Stomach (tissue), 19 donors: ENCODE measurements at places on chromosomes 4 and X. TPM values are rescaled to one million over a fixed set of nuclear protein-coding genes. Genes with fewer than 3 reads are reported as not detected.

APBB2 gene
- total RNA-seq = 55.4 TPM

DNA sequence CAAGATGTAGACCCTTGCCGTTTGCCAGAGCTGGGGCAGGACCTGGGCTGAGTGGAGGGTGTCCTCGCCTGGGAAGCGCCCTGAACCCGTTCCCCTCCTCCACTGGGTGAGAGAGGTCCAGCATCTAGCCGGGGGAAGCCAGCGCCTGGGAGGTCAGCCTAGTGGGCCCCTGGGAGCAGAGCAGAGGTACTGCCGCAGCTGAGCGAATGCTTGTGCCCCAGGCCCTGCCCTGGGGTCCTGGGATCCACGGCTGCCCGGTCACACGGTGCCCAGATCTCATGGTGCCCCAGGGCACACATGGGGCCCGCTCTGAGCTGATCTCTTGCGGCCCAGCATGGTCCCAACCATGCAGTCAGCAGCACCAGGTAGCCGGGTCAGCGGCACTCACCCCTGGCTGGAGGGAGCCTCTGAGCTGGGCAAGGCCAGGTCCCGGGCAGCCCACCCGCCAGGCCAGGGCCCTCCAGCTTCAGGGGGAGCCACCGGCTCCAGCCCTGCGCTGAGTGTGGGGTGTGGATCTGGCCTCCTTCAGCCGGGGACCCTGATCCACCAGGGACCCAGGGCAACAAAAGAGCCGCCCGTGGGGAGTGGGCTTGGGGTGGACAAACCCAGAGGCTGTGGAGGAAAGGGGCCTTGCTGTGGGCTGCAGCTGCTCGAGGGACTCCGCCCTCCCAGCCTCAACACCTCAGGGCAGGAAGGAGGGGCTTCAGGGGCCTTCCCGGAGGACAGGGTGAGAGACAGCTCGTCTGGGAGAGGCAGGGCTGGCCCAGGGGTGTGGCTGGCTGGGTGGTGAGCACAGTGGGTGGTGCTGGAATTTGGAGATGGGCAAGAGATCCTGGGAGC is 4.1 kb upstream of the CPLX1 start:
- H3K36me3 ChIP-seq = no peaks in the 10 kb centered on the region
- no peak for DNase-seq
- peaks cover 36% of the 10 kb centered on the region for H3K27me3 ChIP-seq

- no peak overlapping the region for H3K4me3 ChIP-seq
Measured at GRCh38 chr4:122481766-122482405, 25.4 kb upstream of the IL2 start.

- H3K36me3 ChIP-seq = peaks cover 28% of the 10 kb centered on the region
- DNase-seq = no peak
- no peaks in the 10 kb centered on the region for H3K27me3 ChIP-seq
Measured at GRCh38 chr4:7803371-7803770, 136.3 kb downstream of the AFAP1 start.

DNA sequence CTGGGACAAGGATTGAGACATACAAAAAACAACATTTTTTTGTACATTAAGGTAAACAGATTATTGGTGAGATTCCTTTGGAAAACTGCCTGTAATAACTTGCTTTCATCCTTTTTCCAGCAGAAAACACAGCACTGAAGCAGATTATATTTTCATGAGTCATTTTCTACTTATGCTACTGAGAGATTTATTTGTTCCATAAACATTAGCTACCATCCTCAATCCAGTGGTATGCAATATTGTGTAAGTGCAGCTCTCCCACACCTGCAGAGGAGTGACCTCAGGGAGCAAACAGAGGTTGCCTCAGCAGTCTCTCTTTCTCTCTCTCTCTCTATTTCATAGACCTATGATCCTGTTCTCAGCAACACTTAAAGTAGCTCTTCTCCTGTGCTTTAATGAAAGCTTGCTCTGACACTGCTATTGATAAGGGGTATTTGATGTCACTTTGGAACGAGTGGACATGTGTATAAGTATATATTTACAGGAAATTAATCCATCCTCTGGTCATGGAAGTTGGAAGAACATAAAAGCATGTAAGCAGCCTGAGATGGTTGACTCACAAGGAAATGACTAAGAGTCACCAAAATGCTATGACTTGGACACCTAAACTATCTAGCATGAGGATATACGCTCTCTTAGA is 163.7 kb upstream of the SPANXC start:
- no peaks in the 10 kb centered on the region for H3K4me1 ChIP-seq
- no peak overlapping the region for H3K4me3 ChIP-seq
- H3K27ac ChIP-seq = no peak overlapping the region
- H3K36me3 ChIP-seq = no peaks in the 10 kb centered on the region
- no peak for DNase-seq

GRCh38 chr4:29081234-29081955 is 1638.8 kb upstream of the PCDH7 start:
- DNase-seq = peak; percentile 14
- no peaks in the 10 kb centered on the region for H3K36me3 ChIP-seq
- H3K4me1 ChIP-seq = no peaks in the 10 kb centered on the region
- H3K27me3 ChIP-seq = no peaks in the 10 kb centered on the region
- H3K27ac ChIP-seq = no peak overlapping the region

DNA sequence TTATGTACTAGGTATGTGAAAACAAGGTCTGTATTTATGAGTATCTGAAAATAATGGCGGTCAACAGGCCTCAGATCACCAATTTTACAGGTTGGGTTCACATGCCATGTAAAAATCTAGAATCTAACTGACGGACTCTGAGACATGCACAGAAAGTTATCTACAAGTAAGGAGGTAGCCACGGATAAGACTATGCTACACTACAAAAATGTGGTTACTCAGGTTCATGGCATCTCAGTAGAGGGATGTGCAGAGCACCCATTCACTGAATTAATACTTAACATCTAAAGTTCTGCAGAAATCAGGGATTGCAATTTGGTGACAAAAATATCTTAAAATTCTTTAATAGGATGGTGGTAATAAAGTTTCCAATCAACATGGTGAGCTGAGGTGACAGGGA is 155.9 kb downstream of the APBB2 start:
- no peaks in the 10 kb centered on the region for H3K27me3 ChIP-seq
- H3K4me1 ChIP-seq = no peaks in the 10 kb centered on the region
- no peaks in the 10 kb centered on the region for H3K36me3 ChIP-seq
- H3K4me3 ChIP-seq = no peak overlapping the region
- no peak overlapping the region for H3K27ac ChIP-seq

GRCh38 chr4:85522277-85522676 is 47.3 kb downstream of the ARHGAP24 start:
- H3K27ac ChIP-seq = no peak overlapping the region
- H3K27me3 ChIP-seq = no peaks in the 10 kb centered on the region
- no peak overlapping the region for H3K4me3 ChIP-seq
- H3K36me3 ChIP-seq = no peaks in the 10 kb centered on the region

DNA sequence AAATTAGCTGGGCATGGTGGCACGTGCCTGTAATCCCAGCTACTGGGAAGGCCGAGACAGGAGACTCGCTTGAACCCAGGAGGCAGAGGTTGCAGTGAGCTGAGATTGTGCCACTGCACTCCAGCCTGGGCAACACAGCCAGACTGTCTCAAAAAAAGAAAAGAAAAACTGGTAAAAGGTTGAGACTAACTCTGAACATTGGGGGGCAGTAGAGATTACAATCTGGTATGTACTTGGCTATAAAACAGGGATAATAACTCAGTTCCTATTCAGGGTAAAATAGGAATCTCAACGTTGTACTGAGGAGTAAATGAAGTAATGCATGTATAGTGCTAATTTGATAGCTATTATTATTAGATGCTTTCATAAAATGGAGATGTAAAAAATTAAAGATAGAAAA is 12.5 kb upstream of the KLF8 start:
- H3K27me3 ChIP-seq = no peaks in the 10 kb centered on the region
- no peaks in the 10 kb centered on the region for H3K4me1 ChIP-seq
- no peak overlapping the region for H3K4me3 ChIP-seq
